ENCODE measurements at places on chromosomes 16 and 17.

DNA sequence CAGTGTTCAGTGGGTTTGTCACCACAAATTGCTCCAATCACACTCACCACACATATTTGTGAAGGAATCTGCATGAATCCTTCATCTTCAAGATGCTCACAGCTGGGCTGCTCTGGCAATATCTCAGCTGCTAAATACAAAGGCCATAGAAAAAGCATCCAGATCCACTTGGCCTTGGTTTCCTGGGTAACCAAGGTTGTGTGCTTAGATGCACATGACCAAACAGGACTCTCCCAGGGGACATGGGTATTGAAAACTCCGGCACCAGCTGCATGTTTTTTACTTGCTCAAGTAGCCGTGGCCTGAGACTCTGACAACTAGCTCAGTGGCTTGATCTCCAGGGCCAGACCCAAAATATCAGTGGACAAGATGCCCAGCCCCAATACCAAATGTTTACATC lies 131.3 kb downstream of the CBLN1 start:
- no peak for DNase-seq

- DNase-seq, result no peak
Measured at GRCh38 chr16:57621521-57622271, 6.7 kb upstream of the ADGRG1 start.

DNA sequence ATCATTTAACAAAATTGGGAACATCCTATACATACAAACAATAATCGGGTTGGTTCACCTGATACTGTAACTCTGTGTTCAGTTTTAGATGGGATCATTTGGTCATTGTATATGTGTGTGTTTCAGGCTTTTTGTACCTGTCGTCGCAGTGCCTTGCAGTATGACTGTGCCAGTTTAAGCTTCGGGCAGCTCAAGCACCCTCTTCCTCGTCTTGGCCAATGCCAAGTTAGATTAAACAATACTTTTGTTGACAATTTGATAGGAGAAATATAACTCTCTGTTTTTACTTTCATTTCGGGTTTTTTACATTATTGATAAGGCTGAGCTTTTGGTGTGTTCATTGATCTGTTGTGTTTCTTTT lies 37.0 kb upstream of the ARHGAP17 start:
- no peak for DNase-seq

DNA sequence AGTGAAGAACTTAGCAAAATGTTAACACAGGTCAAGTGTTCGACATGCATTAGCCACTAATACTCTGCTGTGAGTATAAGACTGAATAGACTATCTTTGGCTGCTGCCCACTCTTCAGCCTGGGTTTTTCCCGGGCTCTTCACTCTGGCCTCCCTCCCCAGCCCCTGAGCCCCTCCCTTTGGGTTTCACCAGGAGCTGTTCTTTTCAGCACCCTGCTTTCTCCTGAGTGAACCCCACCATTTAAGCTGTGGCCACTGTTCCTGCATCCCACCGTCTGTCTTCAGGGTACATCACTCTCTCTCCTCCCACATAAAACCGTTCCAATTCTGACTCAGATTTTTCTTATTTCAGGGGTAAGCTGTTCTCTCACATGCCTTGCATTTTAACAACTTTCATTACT lies 92.0 kb upstream of the ASIC2 start:
- no peak for DNase-seq

GRCh38 chr16:10598157-10598556 lies 17.8 kb upstream of the EMP2 start:
- no peak for DNase-seq

DNA sequence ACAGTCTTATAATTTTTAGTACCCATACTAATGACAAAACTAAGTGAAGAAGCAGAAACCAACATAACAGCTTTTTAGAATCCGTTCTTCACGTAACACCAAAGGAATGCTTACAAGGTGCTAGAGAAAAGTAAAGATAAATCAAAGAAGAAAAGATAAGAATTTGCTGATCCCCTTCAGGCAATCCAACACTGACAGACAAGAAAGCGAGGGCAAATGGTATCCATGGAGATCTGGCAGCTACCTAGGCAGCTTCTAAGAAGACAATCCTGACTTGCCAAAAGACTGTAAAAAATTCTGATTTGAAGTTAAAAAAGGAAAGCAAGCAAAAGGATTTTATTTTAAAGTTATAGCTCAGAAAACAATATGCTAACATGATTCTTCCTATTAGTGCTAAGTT lies 14.6 kb downstream of the BBS2 start:
- DNase-seq, result no peak

- DNase-seq, result no peak
Measured at GRCh38 chr16:6618874-6619273, 713.8 kb upstream of the RBFOX1 start.

DNA sequence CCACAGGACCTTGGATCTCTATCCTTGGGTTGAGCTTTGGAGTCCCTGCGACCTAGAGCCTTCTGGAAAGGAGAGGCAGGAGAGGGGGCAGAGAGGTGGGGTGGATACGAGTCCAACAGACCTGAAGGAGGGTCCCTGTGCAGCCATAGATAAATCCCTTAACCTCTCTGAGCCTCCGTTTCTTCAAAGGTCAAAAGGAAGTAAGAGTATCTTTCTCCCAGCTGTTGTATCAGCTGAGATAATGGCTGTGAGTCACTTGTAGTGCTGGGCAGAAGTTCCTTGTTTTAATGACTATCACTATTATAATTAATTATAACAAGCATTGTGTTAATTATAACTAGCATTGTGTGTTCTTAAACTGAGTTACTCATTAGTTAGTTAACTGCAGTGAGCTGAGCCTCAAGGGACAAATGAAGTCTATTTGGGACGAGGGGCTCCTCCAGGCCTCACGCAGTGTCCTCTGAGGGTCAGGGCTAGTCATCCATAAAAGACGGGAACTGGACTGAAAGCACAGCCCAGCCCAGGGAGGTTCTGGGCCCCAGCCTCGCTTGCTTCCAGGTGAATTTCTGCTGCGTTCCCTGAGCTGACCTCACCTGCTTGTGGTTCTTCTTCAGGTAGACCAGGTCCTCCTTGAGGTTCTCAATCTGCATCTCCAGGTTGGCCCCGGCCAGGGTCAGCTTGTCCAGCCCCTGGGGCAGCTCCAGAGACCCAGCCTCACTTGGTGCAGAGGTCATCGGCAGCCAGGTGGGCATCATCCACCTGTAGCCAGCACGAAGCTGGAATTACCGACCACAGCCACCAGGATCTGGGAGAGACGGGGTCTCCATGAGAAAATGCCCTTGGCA lies 5.7 kb upstream of the KRT17 start:
- DNase-seq, result no peak

- DNase-seq, result no peak
Measured at GRCh38 chr16:54177052-54177861, 109.3 kb downstream of the IRX3 start.

DNA sequence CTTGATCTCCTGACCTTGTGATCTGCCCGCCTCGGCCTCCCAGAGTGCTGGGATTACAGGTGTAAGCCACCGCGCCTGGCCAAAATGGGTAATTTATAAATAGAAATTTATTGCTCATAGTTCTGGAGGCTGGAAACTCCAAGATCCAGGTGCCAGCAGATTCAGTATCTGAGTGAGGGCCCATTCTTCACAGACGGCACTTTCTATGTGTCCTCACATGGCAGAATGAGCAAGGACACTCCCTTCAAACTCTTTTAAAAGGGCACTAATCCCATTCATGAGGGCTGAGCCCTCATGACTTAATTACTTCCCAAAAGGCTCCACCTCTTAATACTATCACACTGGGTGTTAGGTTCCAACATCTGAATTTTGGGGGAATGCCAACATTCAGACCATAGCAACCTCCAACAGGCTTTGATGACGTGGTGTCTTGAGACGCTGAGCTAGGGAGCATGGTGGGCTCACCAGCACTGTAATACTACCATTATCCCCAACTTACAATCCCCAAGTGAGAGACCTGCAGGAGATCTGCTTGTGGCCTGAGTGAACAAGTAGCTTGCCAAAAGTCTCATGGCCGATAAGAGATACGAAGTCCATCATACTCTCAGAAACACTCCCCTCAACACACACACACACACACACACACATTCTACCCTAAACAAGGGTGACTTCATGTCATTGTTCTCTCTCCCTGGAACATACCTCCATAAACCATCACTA lies 8.5 kb downstream of the CMTM4 start:
- no peak for DNase-seq

GRCh38 chr16:69448470-69449193 lies 24.2 kb downstream of the CYB5B start:
- no peak for DNase-seq

GRCh38 chr16:4750896-4751295 lies 16.1 kb downstream of the ZNF500 start:
- no peak for DNase-seq

DNA sequence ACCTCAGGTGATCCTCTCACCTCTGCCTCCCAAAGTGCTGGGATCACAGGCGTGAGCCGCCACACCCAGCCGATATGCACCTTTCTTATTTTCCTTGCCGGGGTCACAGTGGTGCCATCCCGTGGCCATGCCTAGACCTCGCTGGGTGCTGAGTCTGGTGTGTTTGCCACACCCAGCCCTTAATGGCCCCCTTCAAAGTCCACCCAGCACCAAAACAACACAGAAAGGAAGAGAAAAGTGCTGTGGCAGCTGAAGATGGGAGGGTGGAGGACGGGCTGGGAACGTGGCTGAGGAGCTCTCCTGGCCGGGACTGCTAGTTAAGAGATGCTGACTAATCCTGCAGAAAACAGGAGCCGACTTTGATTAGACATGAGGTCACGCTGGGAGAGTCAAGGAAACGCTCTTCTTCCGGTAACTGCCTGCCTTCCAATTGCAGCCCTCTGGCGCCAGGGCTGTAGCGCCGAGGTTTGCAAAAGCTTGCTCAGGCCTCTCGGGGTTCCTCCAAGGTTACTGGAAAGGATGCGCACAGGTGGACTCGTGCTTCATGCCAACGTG lies 10.9 kb downstream of the SLC43A2 start:
- peak; percentile 18 for DNase-seq

- DNase-seq, result no peak
Measured at GRCh38 chr17:72121164-72122009, 567 bp downstream of the SOX9 start.

DNA sequence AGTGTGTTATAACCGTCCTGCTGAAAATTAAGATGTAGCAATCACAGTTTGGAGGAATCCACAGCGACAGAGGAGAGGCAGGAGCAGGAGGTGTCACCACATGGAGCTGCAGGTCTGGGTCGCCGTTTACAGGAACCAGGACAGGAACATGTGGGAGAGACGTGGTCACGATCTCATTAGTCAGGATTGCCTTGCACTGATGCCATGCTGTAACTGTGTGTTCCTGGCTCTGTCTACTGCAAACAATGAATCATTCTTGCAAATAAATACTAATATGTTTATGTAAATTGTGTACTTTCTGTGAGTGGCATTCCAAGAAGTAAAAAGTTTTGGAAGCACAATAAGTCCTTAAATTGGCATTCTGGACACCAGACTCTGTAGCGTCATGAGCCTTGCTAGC lies 271.8 kb downstream of the CPPED1 start:
- no peak for DNase-seq

DNA sequence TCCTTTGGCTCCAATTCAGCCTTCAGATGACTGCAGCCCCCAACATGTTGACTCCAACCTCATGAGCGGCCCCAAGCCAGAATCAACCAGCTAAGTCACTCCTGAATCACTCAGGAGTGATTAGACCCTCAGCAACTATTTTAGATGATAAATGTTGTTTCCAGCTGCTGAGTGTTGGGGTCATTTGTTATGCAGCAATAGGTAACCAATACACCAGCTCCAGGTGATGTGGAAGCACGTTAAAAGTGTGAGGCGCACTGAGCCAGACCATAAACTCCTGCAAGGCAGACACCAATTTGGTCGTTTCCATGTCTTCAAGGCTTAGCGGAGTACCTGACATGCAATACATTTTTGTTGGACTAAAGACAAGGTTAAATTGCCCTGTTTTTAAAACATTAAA lies 17.5 kb downstream of the COQ7 start:
- DNase-seq, result no peak

DNA sequence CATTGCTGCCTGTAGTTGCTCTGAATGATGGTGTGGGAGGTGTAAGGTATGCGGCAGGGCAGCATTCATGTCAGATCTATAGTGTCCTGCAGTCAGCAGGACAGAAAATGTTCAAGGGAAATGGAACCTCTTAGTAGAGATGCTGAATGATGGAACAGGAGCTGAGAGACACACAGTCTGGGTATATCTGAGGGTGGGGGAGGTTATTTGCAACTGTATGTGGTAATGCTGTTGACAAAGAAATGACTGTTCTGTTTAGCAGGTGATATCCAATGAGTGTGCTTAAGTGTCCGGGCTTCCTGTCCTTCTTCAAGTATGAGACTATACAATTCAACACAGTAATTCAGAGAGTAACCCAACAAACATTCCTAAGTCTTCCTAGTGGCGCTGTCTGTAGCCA lies 46.6 kb downstream of the STH start:
- no peak for DNase-seq

DNA sequence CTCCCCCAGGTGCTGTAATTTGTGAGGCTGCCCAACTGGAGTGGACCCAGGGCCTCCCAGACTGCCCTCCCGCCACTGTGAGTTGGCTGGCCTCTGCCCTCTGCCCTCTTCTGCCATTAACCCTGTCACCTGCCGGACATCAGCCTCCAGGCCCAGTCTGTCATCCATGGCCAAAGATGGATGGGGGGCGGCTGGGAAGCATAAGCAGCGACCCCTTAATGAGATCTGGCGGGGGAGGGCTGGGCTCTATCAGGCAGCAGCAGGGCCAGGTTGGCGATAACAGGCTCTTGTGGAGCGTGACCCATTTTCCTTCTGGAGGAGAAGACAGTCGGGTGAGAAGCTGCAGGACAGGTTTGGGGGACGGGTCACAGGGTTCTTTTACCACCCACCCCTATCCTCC lies 25.3 kb downstream of the CDK5RAP3 start:
- no peak for DNase-seq

GRCh38 chr16:75218256-75219076 lies at the start of gene CTRB1:
TSS of gene CTRB1 (plus strand) at chr16:75218988. CDS start at chr16:75219008, 20 bp downstream.
- DNase-seq, result no peak

DNA sequence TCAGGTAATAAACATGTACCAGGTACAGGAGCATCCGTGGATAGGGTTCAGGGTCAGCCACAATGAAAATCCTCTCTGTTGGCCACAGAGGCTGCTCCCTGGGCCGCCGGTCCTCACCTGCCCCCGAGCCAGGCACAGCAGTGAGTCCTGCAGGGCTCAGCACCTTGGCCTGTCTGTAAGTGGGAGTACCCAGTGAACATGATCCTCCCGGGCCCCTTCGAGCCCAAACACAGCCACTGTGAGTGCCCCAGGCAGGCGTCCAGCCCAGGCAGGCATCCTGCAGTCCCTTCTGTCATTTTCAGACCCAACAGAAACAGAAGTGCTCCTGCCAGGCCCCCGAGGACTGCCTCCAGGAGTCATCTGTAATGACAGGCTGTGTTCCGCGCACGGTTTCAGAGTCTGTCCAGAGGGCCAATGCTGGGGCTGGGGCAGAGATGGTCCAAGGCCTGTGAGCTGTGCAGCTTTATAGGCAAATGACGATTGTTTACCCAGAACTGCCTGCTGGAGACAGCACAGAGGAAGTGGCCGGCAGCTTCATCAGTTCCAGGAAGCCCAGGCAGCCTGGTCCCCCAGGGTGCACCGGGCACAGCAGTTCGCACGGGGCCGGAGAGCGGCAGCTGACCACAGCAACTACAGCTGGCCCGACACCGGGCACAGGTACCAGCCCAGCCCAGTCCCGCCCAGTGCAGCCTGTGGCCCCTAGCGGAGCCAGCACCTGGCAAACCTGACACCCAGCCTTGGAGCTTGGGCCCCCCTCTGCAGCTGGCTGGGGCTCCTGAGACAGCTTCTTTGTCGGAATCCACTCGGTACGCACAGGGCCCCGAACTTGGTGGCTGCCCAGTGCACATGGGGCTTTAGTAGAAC lies 13.2 kb downstream of the SLC7A5 start:
- no peak for DNase-seq

Data from amniotic stem cell (primary cell).